ENCODE measurements at places on chromosomes 2 and 18.

GRCh38 chr2:121860033-121860757 is 104.7 kb downstream of the TSN start:
- no peak for DNase-seq

DNA sequence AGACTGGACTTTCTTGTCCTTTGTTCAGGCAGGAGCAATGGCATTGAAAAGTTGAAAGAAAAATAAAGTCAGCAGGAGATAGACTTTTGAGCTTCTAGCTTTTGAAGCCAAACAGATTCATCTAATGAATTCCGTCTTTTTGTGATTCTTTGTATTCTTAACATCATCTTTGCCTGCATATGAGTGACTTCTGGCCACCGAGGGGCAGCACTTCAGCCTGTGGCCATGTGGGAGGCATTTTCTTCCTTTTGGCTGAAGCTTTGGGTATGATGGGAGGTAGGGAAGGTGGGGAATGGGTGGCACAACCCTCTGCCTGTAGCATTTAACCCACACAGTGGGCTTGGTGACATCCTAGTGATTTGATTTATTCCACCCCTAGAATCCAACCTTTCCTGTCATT is 220.6 kb downstream of the SETBP1 start:
- no peak for DNase-seq

GRCh38 chr18:45920367-45920766 is 46.8 kb downstream of the EPG5 start:
- peak; percentile 56 for DNase-seq

- DNase-seq, result no peak
Measured at GRCh38 chr2:173021939-173022371, 53.7 kb upstream of the MAP3K20 start.

- peak; percentile 40 for DNase-seq
Measured at GRCh38 chr2:147511491-147511948, 333.3 kb upstream of the ACVR2A start.

DNA sequence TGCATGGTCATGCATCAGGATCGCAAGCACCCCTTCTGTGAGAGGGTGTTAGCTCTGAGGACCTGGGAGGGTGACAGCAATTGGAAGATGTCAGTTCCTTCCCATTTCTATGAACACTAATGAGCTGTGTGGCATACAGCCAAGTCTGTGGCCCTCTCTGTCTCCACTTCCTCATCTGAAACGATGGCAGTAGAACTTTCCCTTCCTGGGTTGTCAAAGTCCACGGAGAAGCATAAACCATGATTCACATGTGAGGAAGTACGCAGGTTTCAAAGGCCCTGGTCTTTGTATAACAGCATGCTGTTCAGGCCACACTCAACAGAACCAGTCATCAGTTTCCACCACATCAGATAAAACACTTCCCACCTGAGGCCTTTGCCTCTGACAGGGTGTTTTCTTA is 167.4 kb upstream of the RAB6C start:
- DNase-seq, result no peak

- peak; percentile 76 for DNase-seq
Measured at GRCh38 chr2:241803387-241804325, 5.3 kb upstream of the NEU4 start.

GRCh38 chr2:128605421-128605820 is 286.8 kb upstream of the HS6ST1 start:
- DNase-seq, result peak; percentile 62

DNA sequence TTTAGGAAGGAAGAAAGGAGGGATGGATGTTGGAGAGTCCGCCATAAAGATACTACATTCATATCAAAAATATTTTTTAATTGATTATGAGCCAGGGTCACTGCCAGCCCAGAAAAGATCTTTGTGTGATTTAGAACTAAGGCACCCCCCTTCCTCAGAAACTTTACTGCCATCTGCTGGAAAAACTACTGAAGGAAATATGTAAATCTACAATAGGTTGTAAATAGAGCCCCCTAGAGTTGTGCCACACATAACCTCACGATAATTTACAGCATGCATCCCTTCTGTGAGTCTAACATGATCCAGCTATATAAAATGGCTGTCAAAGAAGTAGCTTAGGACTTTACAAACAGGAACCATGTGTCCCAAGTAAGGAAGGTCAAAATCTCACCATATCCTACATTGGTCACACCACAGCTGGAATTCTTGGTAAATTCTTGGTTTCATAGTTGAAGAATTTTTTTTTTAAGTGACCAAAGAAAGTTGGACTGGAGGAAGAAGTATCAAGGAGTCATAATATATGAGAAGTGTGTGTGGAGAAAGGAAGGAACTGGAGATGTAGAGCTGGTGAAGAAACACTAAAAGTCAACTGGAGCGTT is 152.5 kb downstream of the CYP26B1 start:
- no peak for DNase-seq

- no peak for DNase-seq
Measured at GRCh38 chr2:114031605-114032505, 142.0 kb downstream of the ACTR3 start.

GRCh38 chr18:76922107-76922506 is 99.8 kb downstream of the ZNF236 start:
- DNase-seq, result peak; percentile 86

Measured in posterior cingulate gyrus (tissue), 11 donors.